ENCODE measurements at places on chromosomes 12 and 14. TPM values are rescaled to one million over a fixed set of nuclear protein-coding genes. Genes with fewer than 3 reads are reported as not detected.

VASH1 gene
- 7.7 TPM for total RNA-seq

DNA sequence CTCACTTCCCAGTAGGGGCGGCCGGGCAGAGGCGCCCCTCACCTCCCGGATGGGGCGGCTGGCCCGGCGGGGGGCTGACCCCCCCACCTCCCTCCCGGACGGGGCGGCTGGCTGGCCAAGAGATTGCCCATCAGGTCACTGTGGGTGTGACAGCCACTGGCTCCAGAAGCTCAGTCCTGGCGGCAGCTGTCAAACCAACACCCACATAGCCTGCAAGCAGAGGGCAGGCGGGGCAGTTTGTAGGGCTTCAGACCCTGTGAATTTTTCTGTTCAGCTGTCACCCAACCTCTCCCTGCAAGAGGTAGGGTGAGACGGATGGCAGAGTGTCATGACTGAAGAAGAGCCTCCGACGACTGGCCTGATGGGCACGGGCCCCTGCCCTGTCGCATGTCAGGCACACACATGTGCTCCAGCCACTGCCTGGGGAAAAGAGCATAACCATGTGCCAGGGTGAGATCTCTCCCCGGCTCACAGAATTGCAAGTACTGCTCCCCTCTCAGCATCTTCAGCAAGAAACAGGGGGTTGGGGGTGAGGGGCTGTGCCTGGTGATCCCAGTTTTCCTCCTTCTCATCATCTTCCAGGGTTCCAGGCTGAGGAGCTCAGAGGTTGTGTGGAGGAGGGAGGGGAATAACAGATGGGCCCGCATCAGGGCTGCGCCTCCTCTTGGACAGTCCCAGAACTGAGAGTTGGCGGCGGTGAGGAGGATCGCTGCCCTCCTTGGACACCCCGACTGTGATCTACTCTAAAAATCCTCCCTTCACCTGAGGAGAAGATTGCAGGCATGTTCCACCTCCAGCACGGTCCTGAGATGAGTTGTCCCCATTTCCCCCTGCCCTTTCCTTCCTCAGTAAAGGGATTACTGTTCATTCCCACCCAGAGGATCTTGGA is 11.2 kb upstream of the PRPH start:
- no peaks in the 10 kb centered on the region for H3K27me3 ChIP-seq
- H3K4me3 ChIP-seq, result no peak overlapping the region
- 0 out of 2 replicates have a peak, but pooled peaks cover 3% of the 10 kb centered on the region for H3K4me1 ChIP-seq
- peak; percentile 60 for DNase-seq

SLC4A8 gene
- total RNA-seq, result 15.2 TPM

DNA sequence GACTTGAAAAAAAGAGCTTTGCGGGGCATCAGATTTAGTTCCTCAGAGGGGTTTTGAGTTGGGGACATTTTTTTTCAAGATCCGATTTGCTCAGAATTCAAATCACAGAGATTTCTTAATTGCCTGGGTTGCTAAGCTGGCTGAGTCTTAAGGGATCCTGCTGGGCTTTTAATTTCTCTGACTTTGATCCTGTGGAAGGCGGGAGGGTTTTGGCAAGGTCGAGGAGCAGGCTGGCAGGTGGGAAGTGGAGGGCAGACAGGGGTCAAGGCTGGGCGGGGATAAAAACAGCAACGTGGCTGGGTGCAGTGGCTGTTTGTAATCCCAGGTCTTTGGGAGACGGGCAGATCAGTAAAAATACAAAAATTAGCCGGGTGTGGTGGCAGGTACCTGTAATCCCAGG is 33.5 kb upstream of the CCDC63 start:
- H3K4me3 ChIP-seq, result no peak overlapping the region
- H3K36me3 ChIP-seq, result no peaks in the 10 kb centered on the region
- H3K4me1 ChIP-seq, result peaks cover 7% of the 10 kb centered on the region
- no peak overlapping the region for H3K27ac ChIP-seq
- H3K27me3 ChIP-seq, result peaks cover 31% of the 10 kb centered on the region

Data from H1 (cell line).